ENCODE measurements at places on chromosomes 3 and 15. TPM values are rescaled to one million over a fixed set of nuclear protein-coding genes. Genes with fewer than 3 reads are reported as not detected.

Gene MAGEL2
- total RNA-seq: 0.84 TPM

Gene AGTR1
- total RNA-seq: 2.8 TPM

Gene CCRL2
- not detected for total RNA-seq

Gene GABPB1
- total RNA-seq: 32.6 TPM

Gene COL6A5
- total RNA-seq: not detected

Gene RYR3
- not detected for total RNA-seq

Gene CAMK2N2
- total RNA-seq: not detected

Gene CACNA2D2
- total RNA-seq: 0.17 TPM

Gene APBA2
- total RNA-seq: 27.9 TPM

Gene VIPR1
- total RNA-seq: under 0.01 TPM

Gene UPK1B
- total RNA-seq: not detected

Gene DGKG
- total RNA-seq: 0.50 TPM

Gene AHSG
- total RNA-seq: not detected

Gene ZNF619
- total RNA-seq: 2.9 TPM

Gene LRRN1
- 0.17 TPM for total RNA-seq

Gene GHRL
- total RNA-seq: not detected

Gene GADL1
- not detected for total RNA-seq

Gene GOLGA6L9
- total RNA-seq: 1.2 TPM

Gene SMCO1
- total RNA-seq: 0.34 TPM

Gene ZNF662
- total RNA-seq: 1.0 TPM

Gene SYNPR
- total RNA-seq: not detected

Gene RPSA
- total RNA-seq: 2,759 TPM

Gene MFSD1
- 37.0 TPM for total RNA-seq

Gene CHST2
- total RNA-seq: 23.2 TPM

Gene IL5RA
- not detected for total RNA-seq

Gene NCEH1
- total RNA-seq: 7.7 TPM

Gene UNC13C
- total RNA-seq: not detected

Gene SPATA12
- total RNA-seq: under 0.01 TPM

Gene CFAP91
- total RNA-seq: 0.50 TPM

Gene LINGO1
- not detected for total RNA-seq

Gene HCN4
- total RNA-seq: not detected

Gene PHC3
- total RNA-seq: 10.9 TPM

Gene EXD1
- not detected for total RNA-seq

Gene FGF7
- 9.2 TPM for total RNA-seq

Gene MON1A
- total RNA-seq: 15.3 TPM

Gene WDR49
- total RNA-seq: not detected

Gene AP2M1
- 351 TPM for total RNA-seq

Gene MCTP2
- total RNA-seq: 1.8 TPM

Gene SEMA3G
- total RNA-seq: not detected

Gene SRGAP3
- total RNA-seq: 1.2 TPM

Gene CPB1
- 0.15 TPM for total RNA-seq

Gene CX3CR1
- total RNA-seq: 0.15 TPM

Gene KAT2B
- total RNA-seq: 3.7 TPM

Gene ATRIP
- total RNA-seq: 8.1 TPM

Gene SCAANT1
- not detected for total RNA-seq

Gene CHL1
- 0.59 TPM for total RNA-seq

Gene ZSCAN2
- total RNA-seq: 13.2 TPM

Measured in bronchus fibroblast of lung (primary cell).